Endothelial cell of umbilical vein (primary cell): ENCODE measurements at places on chromosomes 7 and 10. TPM values are rescaled to one million over a fixed set of nuclear protein-coding genes. Genes with fewer than 3 reads are reported as not detected.
A peak's percentile ranks its signal among the peaks of the same experiment; 100 is the strongest.

CALML3 gene
- total RNA-seq = not detected in 2 replicates

SEMA4G gene
- 6.0 and 6.7 TPM in 2 replicates for total RNA-seq

DUS4L gene
- 9.6 and 9.8 TPM in 2 replicates for total RNA-seq

THSD7A gene
- total RNA-seq = 12.7 and 15.2 TPM in 2 replicates

SPDYE2B gene
- not detected in 2 replicates for total RNA-seq

TDRD1 gene
- total RNA-seq = not detected in 2 replicates

INSYN2A gene
- total RNA-seq = 0.07 TPM in 1 of 2 replicates, not detected in the other

MOGAT3 gene
- not detected in 2 replicates for total RNA-seq

MAGI2 gene
- 5.8 and 6.0 TPM in 2 replicates for total RNA-seq

ADARB2 gene
- total RNA-seq = not detected in 2 replicates

PNLIPRP1 gene
- total RNA-seq = not detected in 2 replicates

SLC16A12 gene
- total RNA-seq = not detected in 2 replicates

RPEL1 gene
- not detected in 2 replicates for total RNA-seq

PVRIG gene
- 0.80 TPM in 1 of 2 replicates, not detected in the other for total RNA-seq

DNA sequence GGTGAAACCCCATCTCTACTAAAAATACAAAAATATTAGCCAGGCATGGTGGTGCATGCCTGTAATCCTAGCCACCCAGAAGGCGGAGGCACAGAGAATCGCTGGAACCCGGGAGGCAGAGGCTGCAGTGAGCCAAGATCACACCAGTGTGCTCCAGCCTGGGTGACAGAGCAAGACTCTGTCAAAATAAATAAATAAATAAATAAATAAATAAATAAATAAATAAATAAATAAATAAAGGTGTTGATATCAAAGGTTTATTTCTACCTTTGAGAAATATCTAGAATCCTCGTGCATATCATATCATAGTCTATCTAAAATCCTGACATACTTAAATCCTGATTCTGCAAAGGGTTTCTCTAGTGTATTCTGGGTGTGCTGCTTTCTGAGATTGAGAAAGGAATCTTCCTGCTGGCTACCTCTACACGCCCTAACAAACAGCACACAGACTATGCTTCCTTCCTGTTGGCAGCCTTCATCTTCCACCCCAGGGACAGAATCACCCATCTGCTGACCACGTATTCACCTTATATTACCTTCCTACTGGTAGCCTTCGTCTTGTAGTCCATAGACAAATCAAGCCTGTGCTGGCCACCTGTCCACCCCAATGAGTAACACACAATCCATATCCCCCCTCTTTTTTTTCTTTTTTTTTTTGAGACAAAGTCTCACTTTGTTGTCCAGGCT, 8.7 kb downstream of the ABLIM1 start:
- DNase-seq = peak; percentile 42

- DNase-seq = no peak
These were observed 4.6 kb downstream of the EMX2 start for GRCh38 chr10:117547016-117547715.

- DNase-seq = peak; percentile 83
These were observed 130.7 kb upstream of the ZMIZ1 start for GRCh38 chr10:78937800-78938694.

DNA sequence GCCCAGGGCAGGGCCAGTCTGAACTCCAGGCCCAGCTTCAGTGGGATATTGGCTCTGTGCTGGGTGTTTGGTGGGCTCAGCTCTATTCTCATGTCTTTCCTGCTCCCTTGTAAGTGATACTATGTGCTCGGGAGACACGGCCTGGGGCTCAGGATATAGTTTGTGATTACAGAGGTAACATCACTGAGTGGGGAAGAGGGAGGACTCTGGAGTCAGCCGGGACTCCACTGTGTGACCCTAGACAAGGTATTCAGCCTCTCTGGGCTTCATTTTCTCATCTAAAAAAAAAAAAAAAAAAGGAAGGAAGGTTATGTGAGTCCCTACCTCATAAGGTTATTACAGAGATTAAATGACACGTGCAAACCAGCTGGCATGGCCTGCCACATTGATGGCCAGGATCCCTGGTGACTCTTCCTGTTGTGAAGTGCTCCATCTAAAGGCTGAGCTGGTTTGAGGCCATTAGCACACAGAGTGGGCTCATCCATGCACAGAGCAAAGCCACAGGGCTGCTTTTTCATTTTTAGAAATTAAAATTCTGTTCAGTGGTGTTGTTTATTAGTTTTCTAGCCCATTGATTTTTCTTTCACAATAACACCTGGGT, 15.7 kb downstream of the SLC13A4 start:
- no peak for DNase-seq

DNA sequence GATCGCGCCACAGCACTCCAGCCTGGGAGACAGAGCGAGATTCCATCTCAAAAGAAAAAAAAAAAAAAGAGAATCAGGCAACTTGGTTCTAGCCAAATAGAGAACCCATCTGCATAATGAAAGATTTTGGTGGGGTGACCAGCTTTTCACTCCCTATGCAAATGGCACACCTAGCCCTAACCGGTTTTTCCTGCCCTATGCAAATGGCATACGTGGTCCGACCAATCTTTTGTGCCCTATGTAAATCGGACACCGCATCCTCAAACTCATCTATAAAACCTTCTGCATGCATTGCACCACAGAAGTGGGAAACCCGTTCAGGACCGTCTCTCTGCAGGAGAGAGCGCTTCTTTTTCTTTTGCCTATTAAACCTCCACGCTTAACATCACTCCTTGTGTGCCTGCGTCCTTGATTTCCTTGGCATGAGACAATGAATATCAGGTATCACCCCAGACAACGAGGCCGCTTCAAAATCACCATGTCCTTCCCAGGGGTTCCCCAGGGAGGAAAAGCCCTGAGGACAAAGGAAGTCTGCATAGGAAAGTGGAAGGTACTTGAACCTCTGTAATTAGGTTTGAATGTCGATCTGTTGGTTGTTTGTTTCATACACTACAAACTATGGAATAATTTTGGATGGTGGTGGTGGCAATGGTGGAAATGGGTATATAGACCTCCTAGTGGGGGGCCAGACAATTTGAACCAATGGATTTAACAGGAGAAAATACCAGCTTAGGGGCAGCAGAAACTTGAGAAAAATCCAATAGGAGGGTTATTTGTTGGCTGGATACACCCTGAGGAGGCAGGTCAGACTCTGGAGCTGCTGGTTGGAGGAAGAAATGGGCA, 396.2 kb downstream of the TYW1 start:
- no peak for DNase-seq

DNA sequence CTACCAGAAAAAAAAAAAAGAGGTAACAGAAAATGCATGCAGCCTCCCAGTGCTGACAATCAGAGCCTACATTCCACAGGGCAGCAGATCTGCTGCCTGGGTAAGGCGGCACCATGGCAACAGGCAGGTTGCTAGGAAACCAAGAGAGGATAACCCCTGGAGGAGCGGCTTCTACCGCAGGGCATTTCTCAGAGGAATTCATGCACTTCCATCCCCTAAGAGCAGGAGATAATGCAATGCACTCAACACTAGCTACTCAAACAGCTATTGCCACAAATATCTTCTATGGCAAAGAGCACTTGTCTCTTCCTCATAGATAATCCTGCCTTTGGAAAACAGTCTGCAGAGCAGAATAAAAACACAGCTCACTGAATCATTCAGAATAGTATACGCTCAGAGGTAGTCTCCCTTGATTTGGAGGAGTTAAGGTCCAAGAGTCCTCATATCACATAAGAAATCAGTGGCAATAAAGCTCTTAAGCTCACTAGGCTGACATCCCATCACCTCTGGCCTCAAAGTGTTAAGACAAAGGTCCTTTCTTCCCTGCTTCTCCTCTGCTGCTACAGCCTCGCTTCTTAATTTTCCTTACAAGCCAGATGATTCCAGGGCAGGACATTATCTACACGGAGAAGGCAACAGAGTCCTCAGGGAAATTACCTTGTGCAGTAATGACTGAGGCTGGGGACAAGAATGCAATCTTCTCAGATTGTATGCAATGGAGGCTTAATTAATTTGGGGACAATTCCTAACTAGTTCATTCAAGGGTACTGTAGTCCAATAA, 10.7 kb downstream of the PSAP start:
- DNase-seq = peak; percentile 63

DNA sequence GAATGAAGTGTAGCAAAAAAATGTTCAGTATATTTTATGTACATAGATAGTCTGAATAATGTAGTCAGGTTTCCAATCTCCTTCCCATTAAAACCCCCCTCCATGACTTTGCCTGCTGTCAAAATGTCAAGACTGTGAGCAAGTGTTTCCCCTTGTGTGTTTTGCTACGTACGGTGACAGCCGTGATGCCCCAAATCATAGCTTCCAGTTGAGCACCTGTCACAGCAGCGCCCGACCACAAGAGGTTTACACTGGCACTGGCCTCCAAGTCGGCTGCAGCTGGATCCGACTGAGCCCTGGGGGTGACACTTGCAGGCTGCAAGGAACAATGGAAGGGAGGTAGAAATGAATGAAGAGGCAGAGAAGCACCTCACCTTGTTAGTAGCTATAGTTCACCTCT, 62.3 kb downstream of the LAMB4 start:
- no peak for DNase-seq

GRCh38 chr7:36670585-36671431, 53.5 kb downstream of the AOAH start:
- peak; percentile 69 for DNase-seq

DNA sequence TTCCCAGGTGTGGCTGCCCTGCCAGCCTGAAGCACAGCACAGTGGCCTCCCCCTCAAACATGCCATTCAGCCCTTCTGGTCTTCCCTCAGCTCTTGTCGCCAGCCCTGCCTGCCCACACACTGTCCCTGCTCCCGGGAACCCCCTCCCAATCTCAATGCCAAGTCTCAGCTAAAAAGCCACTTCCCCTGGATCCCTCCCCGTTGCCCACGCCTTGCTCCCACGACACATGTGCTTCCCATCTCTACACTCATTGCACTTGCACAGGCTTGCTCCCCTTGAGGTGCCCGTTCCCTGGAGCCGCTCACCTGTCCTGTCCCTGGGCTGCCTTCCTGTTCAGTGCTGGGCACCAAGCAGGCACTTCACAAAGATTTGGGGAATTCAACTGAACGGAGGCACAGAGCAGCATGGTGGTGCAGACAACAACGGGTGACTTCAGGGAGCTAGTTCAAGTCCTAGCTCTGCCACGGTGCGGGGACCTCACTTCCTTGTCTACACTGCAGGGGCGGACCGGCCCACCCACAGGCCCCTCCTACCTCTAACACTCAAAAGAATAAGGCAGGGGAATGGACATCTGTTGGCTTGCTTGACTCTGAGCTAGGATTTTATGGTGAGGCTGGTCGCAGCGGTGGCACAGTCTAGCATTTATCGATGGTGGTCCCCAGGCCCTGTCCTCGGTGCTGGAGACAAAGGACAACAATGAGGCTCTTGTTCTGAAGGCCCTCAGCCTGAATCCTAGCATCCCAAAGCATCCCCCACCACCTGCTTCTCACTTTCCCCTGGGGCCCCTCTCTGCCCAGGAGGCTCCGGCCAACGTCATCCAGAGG, 18.4 kb downstream of the RGS10 start:
- DNase-seq = no peak

DNA sequence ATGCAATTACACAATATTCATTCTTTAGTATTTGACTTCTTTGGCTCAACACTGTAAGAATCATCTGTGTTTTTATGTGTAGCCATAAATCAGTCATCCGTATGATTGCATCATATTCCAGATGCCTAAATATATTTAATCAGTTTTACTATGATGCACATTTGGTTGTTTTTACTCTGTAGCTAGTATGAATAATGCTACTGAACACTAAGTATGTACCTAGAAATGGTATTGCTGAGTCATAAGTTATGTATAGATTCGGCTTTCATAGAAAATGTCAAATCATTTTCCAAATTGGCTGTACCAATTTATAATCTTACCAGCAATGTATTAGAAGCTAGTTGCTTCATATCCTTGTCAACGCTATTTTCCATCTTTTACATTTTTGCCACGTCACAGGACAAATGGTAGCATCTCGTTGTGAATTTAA, 197.3 kb upstream of the PLXNA4 start:
- no peak for DNase-seq

GRCh38 chr10:62185919-62186692, 82.5 kb downstream of the RTKN2 start:
- no peak for DNase-seq

- no peak for DNase-seq
These were observed 13.4 kb upstream of the CARD11 start for GRCh38 chr7:3057066-3057420.

- DNase-seq = no peak
These were observed 699 bp downstream of the CLIP2 start for GRCh38 chr7:74289659-74290552.

DNA sequence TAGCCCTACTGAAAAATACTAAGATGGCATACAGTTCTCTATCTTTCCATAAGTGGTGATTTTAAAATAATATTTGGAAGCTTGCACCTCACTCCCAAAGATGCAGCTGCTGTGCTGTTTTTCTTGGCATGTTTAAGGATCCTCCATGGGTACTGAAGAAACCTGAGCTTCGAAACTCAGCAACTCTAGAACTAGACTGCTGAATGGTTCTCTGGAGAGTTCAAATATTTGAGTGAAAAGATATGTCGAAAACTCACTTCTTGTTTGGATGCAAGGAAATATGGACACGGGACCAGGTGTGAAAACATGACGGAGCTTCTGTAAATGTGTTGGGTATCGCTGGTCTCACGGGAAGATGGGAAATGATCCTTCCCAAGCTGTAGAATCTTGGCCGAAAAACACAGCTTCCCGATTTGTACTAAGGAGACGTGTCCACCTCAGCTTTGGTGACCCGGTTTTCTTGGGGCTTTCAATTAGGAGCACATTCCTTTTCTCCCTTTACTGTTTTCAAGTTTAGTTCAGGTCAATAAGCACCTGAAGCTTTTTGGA, 543.8 kb upstream of the NRP1 start:
- DNase-seq = no peak

DNA sequence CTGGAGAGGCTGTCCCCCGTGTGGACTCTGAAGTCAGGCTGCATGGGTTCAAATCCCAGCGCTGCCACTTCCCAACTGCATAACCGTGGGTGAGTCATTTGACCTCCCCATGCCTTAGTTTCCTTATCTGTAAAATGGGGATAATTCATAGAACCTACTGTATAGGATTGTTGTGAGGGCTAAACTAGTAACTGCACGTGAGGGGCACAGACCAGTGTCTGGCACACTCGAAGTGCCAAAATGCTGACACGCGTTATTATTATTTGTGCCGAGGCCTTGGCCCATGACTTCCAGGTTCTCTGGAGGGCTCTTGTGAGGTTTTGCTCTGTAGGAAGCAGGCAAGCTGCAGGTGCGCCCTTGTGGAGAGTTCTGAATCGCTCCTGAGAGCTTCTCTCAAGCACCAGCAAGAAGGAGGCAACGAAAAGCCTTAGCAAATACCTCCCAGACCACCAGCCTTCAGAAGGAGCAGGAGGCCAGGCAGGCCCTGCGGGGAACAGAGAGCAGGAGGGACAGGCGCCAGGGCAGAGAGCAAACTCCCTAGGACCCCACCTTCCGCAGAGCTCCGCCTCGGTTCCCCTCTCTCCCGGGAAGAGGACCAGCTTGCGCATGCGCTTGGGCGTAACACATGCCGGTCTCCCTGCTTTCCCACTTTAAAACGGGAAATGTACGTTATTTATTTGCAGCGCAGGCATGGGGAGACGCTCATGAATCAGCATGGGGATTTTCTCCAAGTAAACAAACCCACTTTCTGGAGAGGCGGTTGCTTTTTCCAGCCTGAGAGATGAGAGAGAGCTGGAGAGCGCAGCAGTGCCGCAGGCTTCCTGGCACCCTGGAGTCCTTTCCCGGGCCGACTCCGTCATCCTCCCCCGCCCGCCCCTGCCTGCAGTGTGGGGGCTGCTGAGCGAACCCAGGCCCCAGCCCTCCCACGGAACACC, 39.6 kb downstream of the SORCS3 start:
- DNase-seq = no peak
